A673 (cell line): ENCODE measurements at places on chromosomes 1 and 21.

- no peak for DNase-seq
Observed at GRCh38 chr1:159646687-159647086, 59.1 kb downstream of the APCS start.

DNA sequence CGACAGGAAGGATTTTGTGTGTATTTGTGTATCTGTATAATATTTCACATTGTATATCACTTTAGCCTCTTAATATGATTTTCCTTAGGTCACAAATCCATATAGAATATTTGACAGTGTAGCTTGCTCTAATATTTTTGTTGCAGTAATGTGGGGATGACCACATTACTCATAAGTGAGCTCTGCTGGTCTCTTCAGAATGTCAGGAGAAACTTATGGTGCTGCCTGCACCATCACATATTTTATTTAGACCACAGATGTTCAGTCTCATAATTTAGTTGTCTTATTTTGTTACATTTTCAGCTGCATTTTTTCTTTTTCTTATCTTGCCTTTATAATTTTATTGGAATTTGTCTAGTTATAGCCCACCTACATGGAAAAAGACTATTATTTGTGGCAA is 205.3 kb downstream of the PBX1 start:
- DNase-seq, result no peak

GRCh38 chr1:91594383-91595055 is 93.9 kb downstream of the CDC7 start:
- no peak for DNase-seq

- DNase-seq, result no peak
Observed at GRCh38 chr1:4079815-4080214, 179.7 kb upstream of the C1orf174 start.

- DNase-seq, result peak; percentile 54
Observed at GRCh38 chr1:150813028-150813707, 5.1 kb upstream of the CTSK start.

DNA sequence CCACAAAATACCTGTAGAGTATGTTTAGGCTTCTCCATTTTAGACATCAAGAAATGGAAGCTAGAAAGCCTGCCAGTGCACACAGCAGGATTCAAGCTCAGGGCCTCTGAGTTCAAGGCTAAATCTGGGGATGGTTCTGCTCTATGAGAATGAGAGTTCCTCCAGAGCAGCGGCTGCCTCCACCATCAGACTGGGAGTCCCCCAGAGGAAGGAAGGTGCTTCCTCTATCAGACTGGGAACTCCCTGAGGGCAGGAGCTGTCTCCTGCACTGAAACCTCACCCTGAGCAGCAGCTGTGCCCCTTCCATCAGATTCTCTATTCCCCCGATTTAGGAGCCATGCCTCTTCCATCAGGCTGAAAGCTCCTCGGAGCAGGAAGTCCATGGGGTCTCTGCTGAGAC is 20.1 kb downstream of the PLA2G5 start:
- DNase-seq, result no peak

DNA sequence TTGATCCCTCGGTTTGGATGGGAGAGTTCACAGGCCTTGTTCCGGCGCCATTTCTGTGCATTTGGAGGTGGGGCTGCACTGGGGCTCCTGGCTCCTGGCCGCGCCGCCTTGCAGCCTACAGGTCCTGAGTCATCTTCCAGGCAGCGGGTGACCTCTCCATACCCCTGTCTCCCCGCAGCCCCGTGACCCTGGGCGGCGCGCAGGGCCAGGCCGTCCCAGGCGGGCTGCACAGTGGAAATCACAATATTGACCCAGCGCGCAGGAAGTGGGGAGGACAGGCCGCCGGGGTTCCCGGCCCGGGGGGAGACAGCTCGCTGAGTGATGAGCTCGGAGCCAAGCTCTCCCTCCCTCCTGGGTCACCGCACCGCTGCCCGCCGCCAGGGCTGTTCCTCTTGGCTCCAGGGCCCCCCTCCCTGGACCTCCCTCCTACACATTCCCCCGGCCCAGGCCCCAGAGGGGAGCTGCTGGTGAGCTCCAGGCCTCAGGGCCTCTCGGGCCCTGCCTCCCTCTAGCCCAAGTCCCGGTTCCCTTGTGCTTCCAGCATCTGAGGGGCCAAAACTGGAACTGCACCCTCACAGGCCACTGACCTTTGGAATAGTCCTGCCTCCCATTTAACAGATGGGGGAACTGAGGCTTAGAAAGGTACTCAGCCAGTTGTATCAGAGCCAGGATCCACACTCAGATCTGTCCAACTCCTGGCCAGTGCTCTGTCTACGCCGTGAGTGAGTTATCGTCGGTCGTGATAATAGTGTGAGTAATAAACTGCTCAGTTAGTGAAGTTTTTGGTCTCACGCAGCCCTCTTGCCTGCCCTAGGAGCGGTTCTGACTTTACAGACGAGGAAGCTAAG is 142.9 kb upstream of the WNT4 start:
- no peak for DNase-seq

DNA sequence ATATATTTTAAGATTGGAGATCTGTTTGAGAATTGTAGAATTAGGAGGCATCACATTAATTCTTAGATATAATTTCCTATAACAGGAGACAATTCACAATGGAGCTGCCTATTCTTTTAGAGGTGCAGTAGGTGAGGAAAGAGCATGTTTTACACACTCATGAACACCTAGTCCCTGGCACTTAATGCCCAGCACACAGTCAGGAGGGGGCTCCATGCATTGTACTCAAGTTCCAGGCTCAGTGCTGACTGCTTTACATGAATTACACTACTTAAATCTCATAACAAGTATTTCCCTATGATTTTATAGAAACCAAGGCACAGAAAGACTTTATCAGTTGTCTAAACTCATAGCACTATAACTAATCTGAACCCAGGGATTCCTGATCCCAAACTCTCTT is 360 bp upstream of the GBP3 start:
- no peak for DNase-seq

DNA sequence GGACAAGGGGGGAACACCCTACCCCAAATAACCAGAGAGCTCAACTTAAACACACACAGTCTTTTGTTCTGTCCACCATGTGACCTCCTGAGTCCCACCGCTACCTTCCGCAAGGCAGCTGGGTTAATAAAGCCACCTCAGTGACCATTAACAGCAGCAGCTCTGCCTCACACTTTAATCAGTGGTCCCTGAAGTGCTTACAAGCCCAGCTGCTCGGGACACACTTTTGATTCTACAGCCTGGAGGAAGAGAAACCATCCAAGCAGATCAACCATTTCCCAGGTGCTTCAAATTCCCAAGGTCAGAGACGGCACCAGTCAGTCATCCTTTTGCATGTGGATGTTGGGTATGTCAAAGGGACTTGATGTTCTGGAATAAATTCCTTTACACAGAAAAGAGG is 70.1 kb downstream of the KCNJ15 start:
- no peak for DNase-seq

- no peak for DNase-seq
Observed at GRCh38 chr1:21685946-21686678, 17.0 kb upstream of the RAP1GAP start.

DNA sequence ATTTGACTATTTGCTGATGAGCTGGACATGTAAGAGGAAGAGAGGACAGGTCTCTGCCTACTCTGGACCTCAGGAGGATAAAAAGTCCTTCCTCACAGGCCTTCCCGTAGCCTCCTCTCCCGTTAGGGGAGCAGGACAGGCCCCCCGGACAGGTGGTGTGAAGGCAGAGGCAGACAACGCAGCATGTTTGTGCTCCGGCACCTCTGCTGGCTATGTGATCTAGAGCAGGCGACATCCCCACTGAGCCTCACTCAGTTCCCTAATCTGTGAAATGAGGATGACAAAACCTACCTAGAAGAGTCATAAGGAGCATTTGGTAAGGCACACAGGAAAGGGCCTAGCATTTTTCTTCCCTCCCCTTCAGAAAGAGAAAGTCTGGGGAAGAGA is 34.8 kb downstream of the KIAA1614 start:
- DNase-seq, result no peak

DNA sequence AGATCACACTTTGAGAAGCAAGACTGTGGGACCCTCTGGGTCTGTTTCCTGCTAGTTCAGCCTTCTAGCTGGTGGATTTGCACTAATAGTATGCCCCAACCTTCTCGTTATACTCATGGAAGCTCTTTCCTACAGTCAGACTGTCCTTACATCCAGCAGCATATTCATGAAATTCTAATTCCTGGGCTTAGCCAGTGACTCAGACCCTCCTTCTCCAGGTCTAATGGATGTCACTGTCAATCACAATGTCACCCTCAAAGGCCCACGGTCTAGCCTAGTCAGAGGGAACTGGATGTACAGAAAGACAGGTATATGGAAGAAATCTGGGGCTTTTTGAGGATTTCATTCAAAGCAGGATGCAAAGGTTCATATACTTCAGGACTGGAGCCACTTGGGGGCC is 72.4 kb downstream of the KCNJ15 start:
- DNase-seq, result no peak

GRCh38 chr1:199463521-199464127 is 563.9 kb upstream of the NR5A2 start:
- DNase-seq, result peak; percentile 92

DNA sequence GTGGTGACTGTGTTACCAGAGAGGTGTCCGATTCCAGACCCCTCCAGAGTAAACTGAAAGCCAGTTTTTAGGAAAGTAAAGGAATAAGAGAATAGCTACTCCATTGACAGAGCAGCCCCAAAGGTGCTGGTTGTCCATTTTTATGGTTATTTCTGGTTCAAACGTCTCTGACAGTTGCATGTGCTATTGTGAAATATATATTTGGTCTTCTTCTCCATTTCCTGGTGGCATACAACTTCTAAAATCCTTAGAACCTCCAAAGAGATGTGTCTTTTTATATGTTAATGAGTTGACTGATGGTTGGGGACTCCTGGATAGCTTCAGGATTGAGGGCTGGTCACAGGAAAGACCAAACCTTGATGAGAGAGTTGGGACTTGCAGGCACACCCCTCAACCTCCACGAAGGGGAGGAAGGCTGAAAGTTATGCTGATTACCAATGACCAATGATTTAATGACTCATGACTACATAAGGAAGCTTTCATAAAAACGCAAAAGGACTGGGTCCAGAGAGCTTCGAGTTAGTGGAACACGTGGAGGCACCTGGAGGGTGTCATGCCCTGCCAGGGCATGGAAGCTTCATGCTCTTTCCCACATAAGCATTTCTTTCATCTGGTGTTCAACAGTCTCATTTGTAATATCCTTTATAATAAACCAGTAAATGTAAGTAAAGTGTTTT is 100.7 kb downstream of the SLC16A1 start:
- DNase-seq, result no peak

GRCh38 chr1:56435434-56436262 is 143.7 kb downstream of the PLPP3 start:
- no peak for DNase-seq

- no peak for DNase-seq
Observed at GRCh38 chr21:46622226-46622625, 13.2 kb upstream of the PRMT2 start.

DNA sequence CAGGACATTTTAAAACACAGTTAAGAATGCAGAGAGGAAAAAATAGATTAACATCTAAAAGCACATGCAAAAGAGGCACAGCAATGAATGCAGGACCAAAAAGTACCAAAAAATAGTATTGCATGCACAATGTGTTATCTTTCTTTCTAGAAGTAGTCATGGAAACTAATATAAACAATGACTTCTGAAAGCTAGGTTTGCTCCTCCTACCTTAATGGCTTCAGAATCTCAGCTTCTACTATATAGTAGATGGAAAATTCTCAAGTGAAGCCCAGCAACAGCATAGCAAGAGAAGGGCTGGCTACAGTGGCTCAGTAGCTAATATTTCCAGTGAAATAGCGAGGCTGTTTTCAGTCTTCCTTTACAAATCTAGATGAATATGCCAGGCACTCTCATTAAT is 125.1 kb downstream of the CRB1 start:
- DNase-seq, result no peak

- no peak for DNase-seq
Observed at GRCh38 chr1:198883184-198883583, 244.3 kb downstream of the PTPRC start.

DNA sequence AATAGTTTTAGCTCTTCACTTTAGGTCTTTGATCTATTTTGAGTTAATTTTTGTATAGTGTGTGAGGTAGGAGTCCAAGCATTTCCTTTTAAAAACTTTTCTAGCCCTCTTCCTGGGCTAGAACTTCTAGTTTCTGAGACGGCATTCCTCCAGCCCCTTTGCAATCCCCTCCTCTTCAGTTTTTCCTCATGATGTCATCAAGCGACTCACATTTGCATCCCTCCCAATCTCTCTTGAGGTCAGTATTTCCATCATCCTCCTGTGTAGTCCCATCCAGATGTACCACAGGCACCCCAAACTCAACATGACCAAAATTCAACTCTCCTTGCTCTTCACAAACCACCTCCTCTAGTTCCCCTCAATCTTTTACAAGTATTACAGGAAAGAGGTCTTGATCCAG is 10.7 kb downstream of the HMGN2 start:
- DNase-seq, result no peak

DNA sequence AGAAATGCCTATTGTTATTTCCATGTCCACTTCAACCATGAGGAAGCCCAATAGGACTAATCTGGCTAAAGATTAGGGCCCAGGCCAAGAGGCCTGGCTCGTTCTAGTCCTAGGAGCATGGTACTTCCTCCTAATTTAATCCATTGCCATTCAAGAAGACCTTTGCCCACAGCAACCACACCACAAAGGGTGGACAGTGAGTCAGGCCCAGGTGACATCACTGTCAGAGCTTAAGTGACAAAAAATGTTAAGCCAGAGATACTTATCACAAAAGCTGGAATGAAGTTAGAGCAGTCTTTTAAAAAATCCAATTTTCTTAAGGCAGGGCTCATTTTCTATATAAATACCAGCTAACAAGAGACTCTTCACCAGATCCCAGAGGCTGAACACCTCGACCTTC is at the start of gene SPRR3:
Gene SPRR3, plus strand, starts transcription at position 368 of the 400 bp plus-strand sequence. CDS start 1,272 bp downstream, outside the sequence.
- DNase-seq, result no peak

DNA sequence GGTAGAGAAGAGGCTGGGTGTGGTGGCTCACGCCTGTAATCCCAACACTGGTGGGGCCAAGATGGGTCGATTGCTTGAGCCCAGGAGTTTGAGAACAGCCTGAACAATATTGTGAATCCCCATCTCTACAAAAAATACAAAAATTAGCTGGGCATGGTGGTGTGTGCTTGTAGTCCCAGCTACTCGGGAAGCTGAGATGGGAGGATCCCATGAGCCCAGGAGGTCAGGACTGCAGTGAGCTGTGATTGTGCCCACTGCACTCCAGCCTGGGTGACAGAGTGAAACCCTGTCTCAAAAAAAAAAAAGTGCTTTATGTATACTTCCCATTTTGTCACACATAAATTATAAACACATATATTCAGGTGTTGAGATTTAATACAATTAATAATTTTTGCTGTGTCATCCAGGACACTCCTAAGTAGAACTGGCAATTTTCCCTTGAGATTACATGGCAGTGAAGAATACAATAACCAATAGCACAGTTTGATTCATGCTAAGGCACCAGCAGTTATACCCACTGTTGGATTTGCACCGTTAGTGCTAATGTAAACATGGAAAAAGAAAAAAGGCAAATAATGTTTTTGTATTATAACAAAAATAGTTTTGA is 15.5 kb downstream of the GABPB2 start:
- no peak for DNase-seq

DNA sequence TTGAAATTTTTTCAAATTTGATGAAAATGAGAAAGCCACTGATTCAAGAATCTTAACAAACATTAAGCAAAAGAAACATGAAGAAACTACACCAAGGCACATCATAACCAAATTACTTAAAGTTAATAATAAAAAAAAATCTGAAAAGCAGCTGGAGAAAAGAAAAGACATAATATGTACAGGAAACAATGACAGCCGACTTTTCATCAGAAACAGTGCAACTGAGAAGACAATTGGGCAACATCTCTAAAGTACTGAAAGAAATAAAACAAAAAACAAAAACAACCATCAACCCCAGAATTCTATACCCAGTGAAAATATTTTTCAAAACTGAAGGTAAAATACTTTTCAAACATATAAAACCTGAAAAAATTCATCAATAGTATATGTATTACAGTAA is 73.8 kb upstream of the DMRTA2 start:
- no peak for DNase-seq

GRCh38 chr21:22885614-22886013 is 1887.4 kb downstream of the NCAM2 start:
- DNase-seq, result no peak
